Pancreas (tissue), 10 donors: ENCODE measurements at places on chromosomes 12 and 14. TPM values are rescaled to one million over a fixed set of nuclear protein-coding genes. Genes with fewer than 3 reads are reported as not detected.

- H3K36me3 ChIP-seq: no peaks in the 10 kb centered on the region
- no peak for DNase-seq
- no peak overlapping the region for H3K27ac ChIP-seq
- no peaks in the 10 kb centered on the region for H3K27me3 ChIP-seq
These were observed 34.8 kb downstream of the DLK1 start for GRCh38 chr14:100761481-100761880.

The NKX2-1 gene
- not detected for polyA plus RNA-seq

DNA sequence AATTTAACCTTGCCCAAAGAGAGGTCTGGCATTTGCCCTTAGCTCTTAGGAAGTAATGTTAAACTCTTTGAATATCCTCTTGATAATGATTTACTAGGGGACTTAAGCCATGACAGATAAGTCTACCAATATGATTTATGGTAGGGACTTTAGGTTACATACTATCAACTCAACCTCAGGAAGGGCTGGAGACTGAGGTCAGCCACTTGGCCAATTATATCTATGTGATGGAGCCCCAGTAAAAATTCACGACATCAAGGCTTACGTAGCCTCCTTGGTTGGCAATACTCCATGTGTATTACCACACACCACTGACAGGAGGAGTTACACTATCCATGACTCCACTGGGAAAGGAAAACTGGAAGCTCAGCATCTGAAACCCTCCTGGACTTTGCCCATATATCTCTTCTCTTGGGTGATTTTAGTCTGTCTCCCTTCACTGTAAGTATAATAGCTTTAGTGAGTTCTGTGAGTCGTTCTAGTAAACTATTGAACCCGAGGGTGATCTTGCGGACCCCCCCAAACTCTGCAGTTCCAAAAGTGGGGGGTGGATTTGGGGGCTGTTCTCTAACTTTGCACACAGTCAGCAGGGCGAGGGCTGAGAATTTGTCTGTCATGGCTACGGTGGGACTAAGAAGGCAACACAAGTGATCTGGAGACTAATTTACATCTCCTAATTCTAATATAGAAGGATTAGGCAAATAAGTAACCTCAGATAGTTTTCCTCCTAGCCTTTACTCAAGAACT, 62.3 kb downstream of the R3HDM2 start:
- no peaks in the 10 kb centered on the region for H3K36me3 ChIP-seq
- H3K27me3 ChIP-seq: no peaks in the 10 kb centered on the region
- DNase-seq: peak; percentile 15
- no peak overlapping the region for H3K4me3 ChIP-seq
- peaks cover 4% of the 10 kb centered on the region for H3K4me1 ChIP-seq
- H3K27ac ChIP-seq: no peak overlapping the region

GRCh38 chr14:80627745-80628144, 313.8 kb downstream of the CEP128 start:
- no peak overlapping the region for H3K27ac ChIP-seq
- no peak overlapping the region for H3K4me3 ChIP-seq
- DNase-seq: no peak
- H3K36me3 ChIP-seq: no peaks in the 10 kb centered on the region

- no peaks in the 10 kb centered on the region for H3K36me3 ChIP-seq
- no peak overlapping the region for H3K27ac ChIP-seq
- H3K4me3 ChIP-seq: no peak overlapping the region
- H3K27me3 ChIP-seq: no peaks in the 10 kb centered on the region
- no peaks in the 10 kb centered on the region for H3K4me1 ChIP-seq
These were observed 406.9 kb upstream of the SOX5 start for GRCh38 chr12:24356240-24356804.

- no peaks in the 10 kb centered on the region for H3K4me1 ChIP-seq
- H3K36me3 ChIP-seq: no peaks in the 10 kb centered on the region
- no peaks in the 10 kb centered on the region for H3K27me3 ChIP-seq
- H3K27ac ChIP-seq: no peak overlapping the region
- no peak for DNase-seq
These were observed 26.8 kb downstream of the AMN1 start for GRCh38 chr12:31702047-31702446.

DNA sequence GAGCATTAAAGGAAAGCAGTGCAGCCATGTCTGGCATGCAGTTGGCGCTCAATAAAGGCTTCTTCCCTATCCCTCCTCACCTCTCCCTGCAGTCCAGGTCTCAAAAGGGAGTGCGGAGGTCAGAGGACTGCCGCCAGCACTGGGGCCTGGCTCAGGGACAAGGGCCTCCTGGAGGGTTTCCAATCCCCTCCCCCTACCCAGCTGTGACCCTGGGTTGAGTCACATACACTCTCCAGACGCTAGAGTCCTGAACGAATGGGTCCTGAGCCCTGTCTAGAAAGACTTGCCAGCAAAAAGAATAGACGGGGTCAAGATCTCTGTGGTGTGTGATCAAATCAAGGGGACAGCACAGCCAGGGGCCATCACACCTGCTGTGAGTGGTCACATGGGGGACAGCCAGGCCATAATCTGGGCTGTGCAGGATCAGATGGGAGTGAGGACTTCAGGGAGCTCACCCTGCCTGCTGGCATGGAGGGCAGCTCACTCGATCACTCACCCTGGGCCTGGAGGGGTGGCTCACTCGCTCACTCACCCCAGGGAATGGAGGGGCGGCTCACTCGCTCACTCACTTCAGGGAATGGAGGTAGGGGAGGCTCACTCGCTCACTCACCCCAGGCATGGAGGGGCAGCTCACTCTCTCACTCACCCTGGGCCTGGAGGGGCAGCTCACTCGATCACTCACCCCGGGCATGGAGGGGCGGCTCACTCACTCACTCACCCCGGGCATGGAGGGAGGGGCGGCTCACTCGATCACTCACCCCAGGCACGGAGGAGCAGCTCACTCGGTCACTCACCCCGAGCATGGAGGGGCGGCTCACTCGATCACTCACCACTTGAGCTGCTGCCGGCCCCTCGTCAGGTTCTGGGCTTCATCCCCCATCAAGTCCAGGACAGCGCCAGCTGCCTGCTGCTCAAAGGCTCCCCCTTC, 12.8 kb downstream of the CFAP73 start:
- H3K36me3 ChIP-seq: peaks cover 75% of the 10 kb centered on the region
- no peak overlapping the region for H3K27ac ChIP-seq
- no peak for DNase-seq
- no peaks in the 10 kb centered on the region for H3K4me1 ChIP-seq
- H3K4me3 ChIP-seq: no peak overlapping the region
- H3K27me3 ChIP-seq: no peaks in the 10 kb centered on the region

DNA sequence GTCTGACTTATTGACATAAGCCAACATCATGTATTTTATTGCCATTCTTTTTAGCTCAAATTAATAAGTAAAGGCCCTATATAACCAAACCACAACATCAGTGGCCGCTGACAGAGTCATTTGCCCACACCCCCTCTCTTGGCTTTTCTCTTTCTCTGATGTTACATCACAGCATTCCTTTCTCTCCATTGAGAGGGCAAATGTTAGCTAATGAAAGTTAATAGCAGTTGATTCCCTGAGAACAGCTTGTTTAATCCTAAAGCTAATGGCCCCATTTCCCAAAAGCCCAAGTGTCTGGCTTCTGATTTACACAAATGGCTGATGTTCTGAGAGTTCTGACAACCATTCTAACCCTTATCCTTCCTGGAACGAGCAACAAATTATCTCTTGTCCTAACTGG, 308.8 kb downstream of the SNAPC1 start:
- no peak overlapping the region for H3K4me3 ChIP-seq
- H3K27ac ChIP-seq: no peak overlapping the region
- H3K4me1 ChIP-seq: no peaks in the 10 kb centered on the region
- no peak for DNase-seq
- H3K36me3 ChIP-seq: no peaks in the 10 kb centered on the region
- H3K27me3 ChIP-seq: no peaks in the 10 kb centered on the region

- DNase-seq: no peak
- no peaks in the 10 kb centered on the region for H3K27me3 ChIP-seq
- H3K4me3 ChIP-seq: no peak overlapping the region
- no peaks in the 10 kb centered on the region for H3K4me1 ChIP-seq
- no peak overlapping the region for H3K27ac ChIP-seq
These were observed 167.9 kb downstream of the FOXN3 start for GRCh38 chr14:89249065-89249695.
